ENCODE measurements at places on chromosomes 16 and 17. TPM values are rescaled to one million over a fixed set of nuclear protein-coding genes. Genes with fewer than 3 reads are reported as not detected.

LUC7L gene
- total RNA-seq = 72.0 TPM

TANC2 gene
- 73.9 TPM for total RNA-seq

KIF1C gene
- total RNA-seq = 168 TPM

LDHD gene
- total RNA-seq = 14.7 TPM

PLA2G10 gene
- not detected for total RNA-seq

CENPX gene
- 36.9 TPM for total RNA-seq

TEKT1 gene
- 0.06 TPM for total RNA-seq

MRPS7 gene
- 46.4 TPM for total RNA-seq

CFAP52 gene
- 1.7 TPM for total RNA-seq

PERCC1 gene
- not detected for total RNA-seq

TBC1D3G gene
- not detected for total RNA-seq

CLEC19A gene
- not detected for total RNA-seq

RNF222 gene
- total RNA-seq = not detected

PRM2 gene
- not detected for total RNA-seq

KCNAB3 gene
- total RNA-seq = 3.9 TPM

TEX19 gene
- total RNA-seq = not detected

MILR1 gene
- 17.8 TPM for total RNA-seq

DPH1 gene
- 49.4 TPM for total RNA-seq

LRRC36 gene
- total RNA-seq = 2.6 TPM

C1QL1 gene
- 0.76 TPM for total RNA-seq

LAT gene
- 12.5 TPM for total RNA-seq

APOBR gene
- 3.2 TPM for total RNA-seq

PIK3R6 gene
- total RNA-seq = 2.3 TPM

ASIC2 gene
- 2.9 TPM for total RNA-seq

SPECC1 gene
- 29.1 TPM for total RNA-seq

KRTAP4-5 gene
- total RNA-seq = not detected

SRCAP gene
- 71.9 TPM for total RNA-seq

HOXB4 gene
- 22.6 TPM for total RNA-seq

TP53TG3 gene
- total RNA-seq = not detected

CCL4 gene
- total RNA-seq = 5.1 TPM

MT1F gene
- 53.3 TPM for total RNA-seq

AIPL1 gene
- total RNA-seq = not detected

MLST8 gene
- 34.0 TPM for total RNA-seq

PRSS8 gene
- total RNA-seq = 64.6 TPM

WNT3 gene
- 0.38 TPM for total RNA-seq

HMOX2 gene
- total RNA-seq = 56.4 TPM

GPR179 gene
- total RNA-seq = not detected

PAQR4 gene
- total RNA-seq = 5.9 TPM

KRT20 gene
- not detected for total RNA-seq

UMOD gene
- 65.7 TPM for total RNA-seq

TMEM94 gene
- total RNA-seq = 82.6 TPM

ANKS3 gene
- 27.6 TPM for total RNA-seq

SSTR5 gene
- 6.7 TPM for total RNA-seq

GAS7 gene
- 20.5 TPM for total RNA-seq

SEZ6 gene
- not detected for total RNA-seq

MEIOC gene
- 0.28 TPM for total RNA-seq

KRT31 gene
- not detected for total RNA-seq

VPS9D1 gene
- total RNA-seq = 24.4 TPM

CDK10 gene
- 118 TPM for total RNA-seq

QPRT gene
- 13.9 TPM for total RNA-seq

RHBDL1 gene
- total RNA-seq = 0.88 TPM

NHLRC4 gene
- total RNA-seq = 3.3 TPM

KNOP1 gene
- total RNA-seq = 17.9 TPM

GRIN2A gene
- 6.5 TPM for total RNA-seq

SPAG5 gene
- 7.4 TPM for total RNA-seq

KRT16 gene
- 3.1 TPM for total RNA-seq
